ENCODE measurements at places on chromosomes 2 and 18. TPM values are rescaled to one million over a fixed set of nuclear protein-coding genes. Genes with fewer than 3 reads are reported as not detected.
A peak's percentile ranks its signal among the peaks of the same experiment; 100 is the strongest.

DNA sequence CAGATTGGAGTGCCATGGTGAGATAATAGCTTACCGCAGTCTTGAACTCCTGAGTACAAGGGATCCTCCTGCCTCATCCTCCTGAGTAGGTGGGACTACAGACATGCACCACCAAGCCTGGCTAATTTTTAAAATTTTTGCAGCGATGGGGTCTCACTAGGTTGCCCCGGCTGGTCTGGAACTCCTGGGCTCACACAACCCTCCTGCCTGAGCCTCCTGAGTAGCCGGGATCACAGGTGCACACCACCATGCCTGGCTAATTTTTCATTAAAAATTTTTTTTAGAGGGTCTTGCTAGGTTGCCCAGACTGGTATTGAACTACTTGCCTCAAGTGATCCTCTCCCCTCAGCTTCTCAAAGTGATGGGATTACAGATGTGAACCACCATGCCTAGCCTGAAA is 27.8 kb downstream of the RAB31 start:
- H3K27me3 ChIP-seq, result no peaks in the 10 kb centered on the region
- H3K36me3 ChIP-seq, result no peaks in the 10 kb centered on the region
- H3K4me3 ChIP-seq, result no peak overlapping the region

GRCh38 chr2:237561221-237561620 is 5.2 kb upstream of the PRLH start:
- no peaks in the 10 kb centered on the region for H3K4me1 ChIP-seq
- H3K4me3 ChIP-seq, result no peak overlapping the region
- no peak overlapping the region for H3K27ac ChIP-seq
- DNase-seq, result no peak

THUMPD2 gene
- 38.2 TPM for total RNA-seq

DNA sequence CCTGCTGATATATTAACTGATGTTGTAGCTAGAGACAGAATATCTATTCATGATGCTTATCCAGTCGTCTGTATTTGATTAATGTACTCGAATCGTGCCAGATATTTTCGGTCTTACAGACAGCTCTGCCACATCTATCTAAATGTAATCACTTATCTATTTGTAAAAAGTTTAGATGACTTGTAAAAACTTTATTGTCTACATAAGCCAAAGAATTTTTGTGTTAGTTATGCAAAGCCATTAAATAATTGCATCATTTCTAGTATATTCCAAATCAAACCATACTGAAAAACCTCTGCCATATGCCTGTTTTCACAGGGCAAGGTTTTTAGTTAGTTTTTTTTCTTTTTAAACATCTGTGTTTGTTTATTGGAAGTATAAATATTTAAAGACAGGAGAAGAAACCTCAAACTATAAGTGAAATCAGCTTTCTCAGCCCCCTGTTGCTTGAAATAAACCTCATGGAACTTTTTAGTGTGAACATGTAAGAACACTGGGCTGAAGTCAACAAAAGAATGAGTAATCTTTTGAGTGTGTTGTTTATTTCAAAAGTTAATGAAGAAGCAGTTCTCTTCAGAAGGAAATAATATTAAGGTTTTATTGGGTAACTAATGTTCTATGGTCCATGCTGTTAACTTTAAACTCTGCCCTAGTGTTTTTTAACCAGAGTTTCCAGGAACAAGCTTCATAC is 657.6 kb upstream of the SYT4 start:
- no peaks in the 10 kb centered on the region for H3K27me3 ChIP-seq
- no peaks in the 10 kb centered on the region for H3K36me3 ChIP-seq
- peak overlapping the region; percentile 60 for H3K27ac ChIP-seq
- DNase-seq, result no peak
- H3K4me1 ChIP-seq, result no peaks in the 10 kb centered on the region

ORMDL1 gene
- 85.2 TPM for total RNA-seq

GRCh38 chr2:88620015-88620414 is 7.2 kb downstream of the EIF2AK3 start:
- no peaks in the 10 kb centered on the region for H3K4me1 ChIP-seq
- no peak overlapping the region for H3K27ac ChIP-seq

GRCh38 chr2:5254791-5255332 is 437.3 kb upstream of the SOX11 start:
- no peak overlapping the region for H3K4me3 ChIP-seq
- H3K4me1 ChIP-seq, result no peaks in the 10 kb centered on the region
- no peak for DNase-seq
- H3K27me3 ChIP-seq, result no peaks in the 10 kb centered on the region
- no peak overlapping the region for H3K27ac ChIP-seq
- no peaks in the 10 kb centered on the region for H3K36me3 ChIP-seq

DNA sequence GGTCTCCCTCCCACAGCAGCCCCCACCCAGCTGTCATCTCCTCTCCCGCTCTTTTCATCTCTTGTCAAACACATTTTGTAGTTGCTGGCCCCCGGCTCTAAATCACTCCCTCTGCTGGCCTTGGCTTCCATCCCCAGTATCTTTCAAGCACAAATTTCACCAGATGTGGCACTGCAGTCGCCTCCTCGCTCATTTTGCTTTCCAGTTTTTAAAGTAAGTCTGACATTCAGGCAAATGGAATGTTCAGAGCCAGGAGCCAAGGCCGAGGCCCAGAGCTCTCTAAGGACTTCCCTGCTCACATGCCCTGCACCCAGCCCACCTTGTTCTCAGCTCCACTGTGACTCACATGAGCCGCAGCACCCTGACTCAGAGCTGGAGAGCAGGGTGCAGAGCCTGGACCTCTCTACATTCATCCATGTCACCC is 158.4 kb downstream of the GALNT14 start:
- H3K27me3 ChIP-seq, result no peaks in the 10 kb centered on the region
- H3K27ac ChIP-seq, result peak overlapping the region; percentile 67
- H3K36me3 ChIP-seq, result no peaks in the 10 kb centered on the region
- DNase-seq, result no peak
- H3K4me3 ChIP-seq, result no peak overlapping the region

FABP1 gene
- total RNA-seq, result not detected

DNA sequence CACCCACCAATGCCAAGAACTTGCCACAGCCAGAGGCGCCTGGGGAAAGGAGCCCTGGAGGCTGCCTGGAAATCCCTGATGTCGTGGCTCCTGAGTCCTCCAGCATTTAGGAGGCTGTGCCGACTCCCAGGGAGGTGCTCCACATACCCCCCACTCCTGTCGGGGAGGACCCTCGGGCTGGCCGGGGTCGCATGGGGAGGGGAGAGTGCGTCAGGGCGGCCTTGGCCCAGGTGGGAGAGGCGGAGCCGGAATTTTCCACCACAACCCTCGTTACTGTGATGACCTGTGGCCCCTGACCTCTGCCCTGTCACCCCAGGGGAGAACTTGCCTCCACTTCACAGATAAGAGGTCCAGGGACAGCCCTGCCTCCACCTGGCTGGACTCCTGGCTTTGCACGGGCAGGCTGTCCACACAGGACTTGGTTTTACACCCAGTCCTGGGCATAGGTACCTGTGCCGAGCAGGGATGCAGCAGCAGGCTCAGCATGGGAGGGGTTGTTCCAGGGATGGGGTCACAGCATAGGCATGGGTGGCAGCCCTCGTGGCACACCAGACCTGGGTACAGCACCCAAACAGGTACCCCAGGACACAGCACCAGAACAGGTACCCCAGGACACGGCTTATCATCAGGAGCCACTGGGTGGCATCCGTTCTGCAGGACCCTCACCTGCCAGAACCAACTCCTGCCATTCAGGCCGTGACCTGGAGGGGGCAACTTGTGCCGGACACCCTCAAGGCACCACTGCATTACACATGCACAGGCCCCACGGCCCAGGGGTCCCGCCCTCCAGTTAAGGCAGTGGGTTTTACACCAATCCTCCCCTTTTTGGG is 12.3 kb upstream of the AGXT start:
- DNase-seq, result no peak
- no peak overlapping the region for H3K27ac ChIP-seq
- H3K36me3 ChIP-seq, result no peaks in the 10 kb centered on the region
- no peaks in the 10 kb centered on the region for H3K27me3 ChIP-seq
- H3K4me3 ChIP-seq, result no peak overlapping the region
